ENCODE measurements at places on chromosomes 2 and 18. TPM values are rescaled to one million over a fixed set of nuclear protein-coding genes. Genes with fewer than 3 reads are reported as not detected.

Gene EIPR1
- total RNA-seq = 21.1 TPM

Gene CCDC141
- total RNA-seq = under 0.01 TPM

Gene CFAP65
- not detected for total RNA-seq

Gene RGPD3
- under 0.01 TPM for total RNA-seq

Gene FBXO15
- 0.23 TPM for total RNA-seq

Gene RSAD2
- total RNA-seq = 0.82 TPM

Gene ITGAV
- total RNA-seq = 481 TPM

Gene CKAP2L
- total RNA-seq = 2.1 TPM

Gene FBXO48
- 0.23 TPM for total RNA-seq

Gene MPP4
- total RNA-seq = 1.4 TPM

Gene AQP4
- total RNA-seq = not detected

Gene SUPT7L
- total RNA-seq = 14.4 TPM

Gene SGO2
- 2.6 TPM for total RNA-seq

Gene ALK
- total RNA-seq = under 0.01 TPM

Gene ERICH2
- total RNA-seq = not detected

Gene PJVK
- 0.60 TPM for total RNA-seq

Gene ASB18
- not detected for total RNA-seq
